ENCODE measurements at places on chromosomes 6 and 20.
A peak's percentile ranks its signal among the peaks of the same experiment; 100 is the strongest.

GRCh38 chr20:10357061-10357708 is 76.8 kb downstream of the MKKS start:
- no peak for DNase-seq
- H3K27me3 ChIP-seq, result no peaks in the 10 kb centered on the region
- H3K4me1 ChIP-seq, result no peaks in the 10 kb centered on the region
- H3K4me3 ChIP-seq, result no peak overlapping the region
- no peaks in the 10 kb centered on the region for H3K36me3 ChIP-seq

DNA sequence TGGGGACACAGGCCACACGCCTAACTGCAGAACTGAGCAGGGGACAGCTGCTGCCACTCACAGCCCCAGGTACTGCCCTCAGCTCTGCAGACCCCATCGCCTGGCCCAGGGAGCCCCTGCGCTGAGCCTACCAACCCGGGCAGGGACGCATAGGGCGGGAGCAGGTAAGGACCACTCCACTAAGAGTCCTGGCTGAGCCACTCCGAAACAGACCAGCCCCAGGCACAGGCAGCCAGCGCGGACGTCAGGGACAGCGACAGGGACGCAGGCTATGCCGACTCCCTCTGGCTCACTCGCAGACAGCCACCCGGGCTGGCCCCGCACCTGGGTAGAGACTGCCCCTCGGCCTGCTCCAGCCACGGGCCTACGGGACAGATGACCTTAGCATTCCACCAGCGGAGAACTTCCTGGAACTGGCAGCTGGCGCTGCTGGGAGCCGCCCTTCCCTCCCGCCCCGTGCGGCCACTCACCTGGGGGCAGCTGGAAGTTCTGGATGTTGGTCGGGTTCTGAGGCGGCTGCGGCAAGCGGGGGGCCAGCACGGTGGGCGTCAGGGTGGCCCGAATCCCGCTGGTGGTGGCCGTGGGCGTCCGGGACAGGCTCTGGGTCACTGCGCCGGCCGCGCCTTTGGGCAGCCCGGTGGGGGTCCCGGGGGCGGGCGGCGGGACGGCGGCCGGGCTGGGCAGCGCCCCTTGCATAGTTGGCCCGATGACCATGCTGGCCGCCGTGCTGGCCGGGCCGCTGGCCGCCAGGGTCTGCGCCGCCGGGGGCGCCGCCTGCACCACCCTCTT is 1.5 kb downstream of the TAF4 start:
- peaks cover 51% of the 10 kb centered on the region for H3K4me1 ChIP-seq
- no peak for DNase-seq
- H3K36me3 ChIP-seq, result peaks cover 42% of the 10 kb centered on the region

- H3K27ac ChIP-seq, result no peak overlapping the region
- no peaks in the 10 kb centered on the region for H3K4me1 ChIP-seq
- no peaks in the 10 kb centered on the region for H3K27me3 ChIP-seq
- peaks cover 60% of the 10 kb centered on the region for H3K36me3 ChIP-seq
- no peak overlapping the region for H3K4me3 ChIP-seq
These were observed 70.9 kb downstream of the IBTK start for GRCh38 chr6:82176616-82177015.

GRCh38 chr6:84785671-84786070 is 21.3 kb upstream of the TBX18 start:
- no peak for DNase-seq
- H3K4me3 ChIP-seq, result no peak overlapping the region
- H3K36me3 ChIP-seq, result no peaks in the 10 kb centered on the region
- H3K27me3 ChIP-seq, result no peaks in the 10 kb centered on the region
- no peak overlapping the region for H3K27ac ChIP-seq
- no peaks in the 10 kb centered on the region for H3K4me1 ChIP-seq

- no peak overlapping the region for H3K4me3 ChIP-seq
- DNase-seq, result no peak
- H3K27ac ChIP-seq, result no peak overlapping the region
- H3K27me3 ChIP-seq, result no peaks in the 10 kb centered on the region
- H3K36me3 ChIP-seq, result no peaks in the 10 kb centered on the region
- H3K4me1 ChIP-seq, result no peaks in the 10 kb centered on the region
These were observed 1.7 kb upstream of the MYO6 start for GRCh38 chr6:75747152-75747992.

- no peak overlapping the region for H3K4me3 ChIP-seq
- DNase-seq, result no peak
- H3K4me1 ChIP-seq, result no peaks in the 10 kb centered on the region
- H3K27me3 ChIP-seq, result peaks cover 72% of the 10 kb centered on the region
These were observed 16.9 kb downstream of the SYTL3 start for GRCh38 chr6:158666628-158667359.

GRCh38 chr20:19758501-19759331 is 658 bp downstream of the RIN2 start:
- no peak for DNase-seq
- H3K4me3 ChIP-seq, result no peak overlapping the region
- H3K27ac ChIP-seq, result no peak overlapping the region
- H3K4me1 ChIP-seq, result no peaks in the 10 kb centered on the region
- H3K36me3 ChIP-seq, result no peaks in the 10 kb centered on the region

DNA sequence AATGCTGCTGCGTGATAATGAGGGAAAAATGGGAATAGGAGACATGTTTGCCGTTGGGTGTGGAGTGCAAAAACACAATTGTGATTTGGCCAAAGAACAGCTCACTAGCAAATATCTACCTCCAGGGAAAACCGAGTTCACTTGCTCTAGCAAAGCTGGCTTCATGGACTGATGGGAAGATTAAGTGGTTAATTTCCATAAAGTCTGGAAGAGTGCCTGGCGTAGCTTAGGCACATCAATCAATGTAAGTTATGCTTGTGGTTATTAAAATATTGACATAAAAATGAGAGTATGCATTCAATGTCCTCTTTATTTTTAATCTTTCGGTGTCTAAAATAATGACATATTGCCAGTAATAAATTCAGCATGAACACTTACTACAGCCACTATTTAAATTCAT is 267.5 kb downstream of the SMOC2 start:
- no peak overlapping the region for H3K4me3 ChIP-seq
- no peak for DNase-seq
- H3K27me3 ChIP-seq, result no peaks in the 10 kb centered on the region
- no peak overlapping the region for H3K27ac ChIP-seq

DNA sequence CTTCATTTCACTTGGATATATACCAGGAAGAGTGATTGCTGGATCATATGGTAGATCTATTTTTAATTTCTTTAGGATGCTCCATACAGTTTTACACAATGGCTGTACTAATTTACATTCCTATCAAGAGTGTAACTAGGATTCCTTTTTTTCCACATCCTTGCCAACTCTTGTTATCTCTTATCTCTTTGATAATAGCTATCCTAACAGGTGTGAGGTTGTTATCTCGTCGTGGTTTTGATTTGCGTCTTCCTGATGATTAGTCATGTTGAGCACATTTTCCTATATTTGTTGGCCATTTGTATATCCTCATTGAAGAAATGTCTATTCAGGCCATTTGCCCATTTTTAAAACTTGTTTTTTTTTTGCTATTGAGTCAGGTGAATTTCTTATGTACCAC is 552.4 kb downstream of the RFPL4B start:
- no peak for DNase-seq
- H3K36me3 ChIP-seq, result no peaks in the 10 kb centered on the region
- H3K4me1 ChIP-seq, result no peaks in the 10 kb centered on the region
- H3K27me3 ChIP-seq, result no peaks in the 10 kb centered on the region
- H3K4me3 ChIP-seq, result no peak overlapping the region
- no peak overlapping the region for H3K27ac ChIP-seq

- H3K4me1 ChIP-seq, result peaks cover 37% of the 10 kb centered on the region
- peak; percentile 54 for DNase-seq
- no peaks in the 10 kb centered on the region for H3K27me3 ChIP-seq
- H3K27ac ChIP-seq, result peak overlapping the region; percentile 76
These were observed 18.7 kb downstream of the BTN3A1 start for GRCh38 chr6:26420688-26421171.

DNA sequence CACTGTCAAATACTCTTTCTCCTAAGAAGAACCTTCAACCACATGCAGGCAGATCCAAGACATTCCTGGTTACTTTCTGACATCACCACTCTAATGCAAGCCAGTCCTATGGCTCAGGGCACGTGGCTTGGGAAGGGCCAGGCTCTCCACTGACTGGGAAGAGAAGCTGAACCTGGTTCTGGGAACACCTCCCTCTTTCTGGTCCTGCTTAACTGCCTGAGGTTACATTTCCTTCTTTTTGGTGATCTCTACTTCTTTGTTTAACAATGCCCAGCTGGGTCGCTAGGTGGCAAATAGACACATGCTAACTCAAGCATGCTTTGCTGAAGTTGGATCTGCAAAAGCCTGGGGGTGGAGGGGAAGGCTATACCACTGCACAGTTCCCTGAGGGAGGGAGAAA is 249.8 kb downstream of the GMDS start:
- H3K4me3 ChIP-seq, result no peak overlapping the region
- no peaks in the 10 kb centered on the region for H3K36me3 ChIP-seq
- H3K4me1 ChIP-seq, result no peaks in the 10 kb centered on the region
- H3K27me3 ChIP-seq, result no peaks in the 10 kb centered on the region

- H3K36me3 ChIP-seq, result peaks cover 54% of the 10 kb centered on the region
- DNase-seq, result peak; percentile 64
- H3K4me1 ChIP-seq, result no peaks in the 10 kb centered on the region
- H3K27me3 ChIP-seq, result no peaks in the 10 kb centered on the region
These were observed 11.5 kb downstream of the NFKBIL1 start for GRCh38 chr6:31558631-31559500.

DNA sequence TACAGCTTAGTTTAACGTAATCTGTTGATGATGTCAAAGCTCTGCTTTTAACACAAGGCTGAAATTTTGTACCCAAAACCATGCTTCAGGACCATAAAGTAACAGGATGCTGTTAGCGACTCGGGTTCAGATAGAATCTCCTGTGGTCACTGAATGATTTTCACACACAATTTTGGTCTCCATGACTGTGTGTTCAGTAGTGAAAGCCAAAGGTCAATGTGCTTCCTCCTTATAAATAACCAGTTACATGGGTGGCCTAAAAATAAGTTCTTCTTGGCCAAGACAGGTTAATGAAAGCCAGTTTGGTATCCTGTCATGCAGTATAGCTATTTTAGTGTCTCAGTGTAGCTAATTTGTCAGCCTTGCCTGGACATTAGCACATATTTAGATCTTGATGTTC is 19.1 kb upstream of the LOC128125822 start:
- H3K27ac ChIP-seq, result no peak overlapping the region
- no peaks in the 10 kb centered on the region for H3K4me1 ChIP-seq
- H3K36me3 ChIP-seq, result no peaks in the 10 kb centered on the region
- H3K27me3 ChIP-seq, result no peaks in the 10 kb centered on the region

DNA sequence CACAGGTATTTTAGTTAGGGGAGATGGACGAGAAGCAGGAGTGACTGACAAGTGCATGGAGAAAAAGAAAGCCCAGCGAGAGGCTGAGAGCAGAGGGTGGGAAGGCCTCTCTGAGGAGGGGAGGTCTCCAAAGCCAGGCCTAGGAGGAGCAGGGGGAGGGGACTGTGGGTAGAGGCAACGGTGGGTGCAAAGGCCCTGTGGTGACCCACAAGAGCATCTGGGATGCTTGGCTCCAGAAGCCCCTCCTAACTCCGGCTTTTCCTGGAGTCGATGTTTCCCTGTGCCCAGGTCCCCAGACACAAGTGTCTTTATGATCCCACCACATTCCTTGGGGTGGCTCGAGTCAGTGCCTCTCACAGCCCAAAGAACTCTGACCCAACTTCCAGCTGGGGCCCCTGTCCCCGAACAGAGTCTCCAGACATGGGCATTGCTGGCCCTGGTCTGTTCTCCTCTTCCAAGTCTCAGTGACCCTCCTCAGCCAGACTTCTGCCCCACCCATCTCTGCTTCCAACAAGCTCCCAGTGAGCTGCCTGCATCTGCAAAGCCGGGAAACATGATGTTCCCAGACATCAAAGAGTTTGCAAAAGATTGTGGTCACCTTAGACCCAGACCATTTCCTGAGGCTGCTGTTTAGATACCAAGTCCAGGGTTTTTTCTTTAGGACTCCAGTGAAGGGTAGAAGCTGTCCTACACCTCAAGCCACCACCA is 11.1 kb upstream of the BMP7 start:
- DNase-seq, result no peak
- H3K4me1 ChIP-seq, result no peaks in the 10 kb centered on the region
- no peak overlapping the region for H3K27ac ChIP-seq

DNA sequence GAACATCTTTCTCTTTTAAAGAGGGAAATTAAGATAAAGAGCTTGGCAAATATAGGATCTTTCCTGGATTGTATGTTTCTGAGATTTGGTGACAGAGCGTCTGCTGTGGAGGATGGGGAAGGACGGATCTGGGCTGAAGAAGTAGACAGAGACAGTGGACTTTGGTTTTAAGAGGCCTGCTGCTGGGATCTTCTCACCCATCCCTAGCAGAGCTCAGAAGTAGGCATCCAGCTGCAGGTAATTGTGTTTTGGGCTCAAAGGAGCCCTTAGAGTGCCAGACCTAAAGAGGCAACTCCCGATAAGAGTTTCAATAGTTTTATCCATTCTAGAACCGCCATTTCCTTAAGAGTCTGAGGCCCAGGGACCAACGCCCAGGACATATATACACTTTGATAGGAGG is 20.8 kb downstream of the LAMA2 start:
- no peak for DNase-seq
- no peaks in the 10 kb centered on the region for H3K36me3 ChIP-seq
- no peaks in the 10 kb centered on the region for H3K27me3 ChIP-seq
- H3K4me1 ChIP-seq, result no peaks in the 10 kb centered on the region

DNA sequence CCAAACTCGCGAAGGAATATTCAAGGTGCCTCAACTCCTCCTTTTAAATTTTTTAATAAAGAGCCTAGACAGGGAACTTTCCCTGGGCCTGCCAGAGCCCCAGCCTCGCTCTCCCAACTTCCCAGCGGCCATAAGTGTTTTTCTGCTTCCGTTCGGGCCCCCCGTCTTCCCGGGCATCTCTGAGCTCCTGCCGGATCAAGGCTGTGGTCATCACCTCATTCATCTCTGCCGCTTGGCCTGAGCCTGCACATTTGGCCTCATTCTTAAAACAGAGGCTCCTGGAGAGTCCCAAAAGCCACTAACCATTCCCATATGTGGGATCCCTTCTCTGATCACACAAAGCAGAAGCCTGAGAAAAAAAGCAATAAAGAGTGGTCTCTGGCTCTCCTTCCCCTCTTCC is 969.1 kb upstream of the DEFB115 start:
- DNase-seq, result no peak
- no peaks in the 10 kb centered on the region for H3K27me3 ChIP-seq
- H3K36me3 ChIP-seq, result peaks cover 11% of the 10 kb centered on the region
- H3K27ac ChIP-seq, result peak overlapping the region; percentile 69

Data from DND-41 (cell line).